Left renal cortex interstitium (tissue), 4 donors: ENCODE measurements at places on chromosomes 2 and 18. TPM values are rescaled to one million over a fixed set of nuclear protein-coding genes. Genes with fewer than 3 reads are reported as not detected.

- no peak for DNase-seq
These were observed 8.3 kb upstream of the ADRA2B start for GRCh38 chr2:96124406-96125265.

- no peak for DNase-seq
These were observed 230.6 kb upstream of the SP5 start for GRCh38 chr2:170484552-170484951.

GRCh38 chr2:2889646-2890045 lies 488.0 kb downstream of the EIPR1 start:
- no peak for DNase-seq

DNA sequence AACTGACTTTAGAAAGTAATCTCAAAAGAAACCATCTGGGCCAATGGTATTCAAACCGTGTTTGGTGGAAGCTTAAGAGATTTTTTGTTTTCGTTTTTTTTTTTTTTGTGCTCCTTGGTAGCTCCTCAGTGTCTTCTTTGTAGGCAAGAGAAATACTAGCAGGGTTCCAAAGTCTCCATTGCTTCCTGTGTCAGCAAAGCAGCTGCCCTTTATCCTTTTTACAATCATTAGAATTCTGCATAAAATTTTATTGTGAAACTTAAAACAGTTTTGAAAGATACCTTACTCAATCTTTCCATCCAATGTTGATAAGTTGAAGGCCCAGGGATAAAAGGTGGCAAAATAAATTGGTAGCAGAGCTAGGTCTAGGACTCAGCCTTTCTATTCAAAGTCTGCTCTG lies 479 bp downstream of the IL1F10 start:
- DNase-seq, result no peak

GRCh38 chr2:216603884-216604245 lies 29.4 kb upstream of the IGFBP2 start:
- no peak for DNase-seq

SDC1 gene
- 30.1 TPM for polyA plus RNA-seq

DPP4 gene
- polyA plus RNA-seq, result 130 TPM

LOXHD1 gene
- polyA plus RNA-seq, result 0.79 TPM

ADAM23 gene
- 7.6 TPM for polyA plus RNA-seq

DLGAP1 gene
- 4.1 TPM for polyA plus RNA-seq

CYTIP gene
- 2.1 TPM for polyA plus RNA-seq
